ENCODE measurements at places on chromosomes 5 and 9.

GRCh38 chr9:131708226-131709002, 31.5 kb downstream of the RAPGEF1 start:
- DNase-seq: no peak

DNA sequence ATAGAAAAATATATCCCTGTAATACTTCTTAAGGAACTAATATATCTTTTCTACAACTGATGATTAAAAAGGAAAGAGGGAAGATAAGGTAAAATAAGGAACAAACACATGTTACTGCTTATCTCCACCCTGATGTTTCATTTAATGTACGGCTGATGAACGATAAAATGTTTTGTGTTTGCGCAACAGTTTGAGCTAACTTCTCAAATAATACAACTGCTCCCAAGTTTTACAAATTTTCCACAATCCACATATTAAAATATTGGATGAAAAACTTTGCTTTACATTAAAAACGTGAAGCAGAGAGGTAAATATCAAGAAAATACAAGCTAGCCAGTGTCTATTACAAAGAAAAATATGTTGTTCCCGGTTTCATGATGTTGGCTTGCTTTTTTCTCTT, 21.0 kb upstream of the CSNK1G3 start:
- DNase-seq: no peak

DNA sequence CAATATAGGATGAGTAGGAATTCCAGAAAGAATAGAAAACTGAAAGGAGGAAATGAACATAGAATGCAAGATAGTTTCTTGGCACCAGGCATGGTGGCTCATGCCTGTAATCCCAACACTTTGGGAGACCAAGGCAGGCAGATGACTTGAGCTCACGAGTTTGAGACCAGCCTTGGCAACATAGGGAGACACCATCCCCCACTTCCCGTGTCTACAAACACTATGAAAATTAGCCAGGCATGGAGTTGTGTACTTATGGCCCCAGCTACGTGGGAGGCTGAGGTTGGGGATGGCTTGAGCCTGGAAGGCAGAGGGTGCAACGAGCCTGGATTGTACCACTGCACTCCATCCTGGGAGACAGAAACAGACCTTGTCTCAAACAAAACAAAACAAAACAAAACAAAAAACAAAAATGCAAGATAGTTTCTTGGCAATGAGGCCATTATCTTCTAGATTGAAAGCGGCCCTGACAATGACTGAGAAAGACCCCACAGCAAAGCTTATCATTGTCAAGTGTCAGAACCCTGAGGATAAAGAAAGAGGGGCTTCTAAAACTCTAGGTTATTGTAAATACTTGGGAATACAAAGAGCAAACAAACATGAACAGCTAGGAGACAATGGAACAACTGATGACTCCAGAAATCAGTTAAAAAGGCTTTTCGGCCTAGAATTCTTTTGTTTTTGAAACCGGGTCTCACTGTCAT, 9.2 kb downstream of the SQSTM1 start:
- DNase-seq: no peak

DNA sequence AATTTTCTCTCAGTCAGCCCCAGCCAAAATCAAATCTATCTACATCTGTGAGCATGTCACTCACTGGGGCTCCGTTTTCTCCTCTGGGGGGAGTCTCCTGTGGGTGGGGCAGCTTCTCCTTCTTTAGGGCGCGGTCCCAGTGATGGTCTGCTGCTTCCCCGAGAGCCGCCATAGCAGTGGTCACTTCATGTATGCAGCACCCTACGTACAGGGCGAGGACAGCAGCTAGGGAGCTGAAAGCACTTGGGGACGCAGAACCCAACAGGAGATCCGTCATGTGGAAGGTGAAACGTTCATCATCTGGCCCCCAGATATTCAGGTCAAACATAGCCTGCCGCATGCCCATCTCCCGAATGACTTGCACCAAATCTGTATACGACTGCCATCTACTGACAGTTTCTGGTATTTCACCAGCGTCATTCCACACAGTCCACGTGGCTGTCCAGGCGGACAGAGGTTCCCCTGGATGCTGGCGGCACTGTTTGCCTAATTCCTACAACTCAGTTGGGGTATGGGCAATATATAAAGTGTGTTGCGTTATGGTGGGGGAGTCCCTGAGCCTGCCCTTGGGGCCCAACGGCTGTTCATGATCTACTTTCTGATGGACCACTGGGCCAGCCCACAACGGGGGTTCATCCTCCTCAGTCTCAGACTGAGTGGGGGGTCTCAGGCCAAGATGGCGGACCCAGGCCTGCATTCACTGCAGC, 795.0 kb downstream of the EFNA5 start:
- no peak for DNase-seq

GRCh38 chr5:13866792-13867191, 77.7 kb downstream of the DNAH5 start:
- no peak for DNase-seq

DNA sequence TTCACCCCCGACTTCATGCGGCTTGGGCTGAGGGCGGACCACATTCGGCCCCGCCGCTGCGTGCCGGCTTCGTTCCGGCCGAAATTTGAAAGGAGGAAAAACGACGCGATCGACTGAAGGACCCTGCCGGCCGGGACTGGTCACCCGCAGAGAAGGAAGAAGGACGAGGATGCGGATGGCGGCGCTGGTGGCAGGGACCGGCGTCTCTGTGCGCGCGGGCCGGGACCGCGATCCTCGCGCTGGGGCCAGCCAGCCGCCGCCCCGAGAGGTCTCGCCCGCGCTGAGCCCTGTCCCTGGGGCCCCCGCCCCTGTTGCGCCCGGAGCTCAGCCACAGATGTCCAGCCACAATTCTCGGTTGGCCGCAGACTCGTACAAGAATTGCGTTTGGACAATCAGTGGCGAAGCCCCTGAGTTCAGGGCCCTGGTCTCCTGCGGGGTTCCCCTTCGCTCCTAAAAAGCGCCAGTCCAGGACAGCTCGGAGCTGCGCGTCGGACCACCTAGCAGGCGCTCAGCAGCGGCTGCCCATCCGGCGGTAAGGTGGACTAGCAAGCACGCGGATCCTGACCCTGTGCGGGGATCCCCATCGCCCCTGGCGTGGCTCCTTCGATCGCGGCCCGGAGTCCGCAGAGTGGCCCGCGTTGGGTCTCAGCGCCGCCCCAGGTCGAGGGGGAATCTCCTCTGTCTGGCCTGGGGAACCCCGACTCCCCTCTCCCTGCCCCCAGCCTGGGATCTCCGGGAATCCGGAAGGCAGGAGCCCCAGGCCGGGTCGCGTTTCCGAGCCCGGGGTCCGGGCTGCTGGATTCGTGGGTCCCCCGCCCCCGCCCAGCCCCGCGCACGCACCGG, 21.3 kb downstream of the URM1 start:
- no peak for DNase-seq

GRCh38 chr9:91221332-91221731, 140.4 kb downstream of the AUH start:
- DNase-seq: no peak

DNA sequence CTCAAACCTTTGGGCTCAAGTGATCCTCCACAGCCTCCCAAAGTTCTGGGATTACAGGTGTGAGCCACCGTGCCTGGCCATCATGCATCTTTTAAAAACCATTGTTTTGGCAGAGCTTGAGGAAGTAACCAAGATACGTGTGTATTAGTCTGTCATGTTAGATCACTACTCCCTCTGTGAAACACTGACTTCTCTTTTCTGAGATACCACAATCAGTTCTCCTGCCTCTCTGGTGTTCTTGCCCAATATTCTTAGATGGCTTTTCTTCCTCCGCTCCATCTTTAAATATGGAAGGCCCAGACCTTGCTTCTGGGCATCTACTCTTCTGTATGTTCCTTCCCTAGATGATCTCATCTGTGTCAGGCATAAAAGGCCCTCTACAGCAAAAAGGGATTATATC, 14.2 kb upstream of the CCNB1 start:
- no peak for DNase-seq

Measured in activated T-cell treated with anti-CD3 and anti-CD28 coated beads for 24 hours (primary cell).